Fibroblast of skin of right biceps (primary cell): ENCODE measurements at places on chromosomes 16 and 17.

GRCh38 chr17:4199818-4200402 lies 56.9 kb downstream of the CYB5D2 start:
- peak; percentile 40 for DNase-seq

- DNase-seq, result peak; percentile 53
Measured at GRCh38 chr16:56932721-56933619, 1.0 kb downstream of the HERPUD1 start.

- peak; percentile 41 for DNase-seq
Measured at GRCh38 chr16:68640972-68641371, 4.1 kb upstream of the CDH3 start.

GRCh38 chr16:89233678-89234490 lies 16.4 kb downstream of the ZNF778 start:
- DNase-seq, result no peak

- no peak for DNase-seq
Measured at GRCh38 chr16:17166095-17166494, 304.7 kb downstream of the XYLT1 start.

GRCh38 chr16:4110680-4111079 lies 5.6 kb downstream of the ADCY9 start:
- no peak for DNase-seq

DNA sequence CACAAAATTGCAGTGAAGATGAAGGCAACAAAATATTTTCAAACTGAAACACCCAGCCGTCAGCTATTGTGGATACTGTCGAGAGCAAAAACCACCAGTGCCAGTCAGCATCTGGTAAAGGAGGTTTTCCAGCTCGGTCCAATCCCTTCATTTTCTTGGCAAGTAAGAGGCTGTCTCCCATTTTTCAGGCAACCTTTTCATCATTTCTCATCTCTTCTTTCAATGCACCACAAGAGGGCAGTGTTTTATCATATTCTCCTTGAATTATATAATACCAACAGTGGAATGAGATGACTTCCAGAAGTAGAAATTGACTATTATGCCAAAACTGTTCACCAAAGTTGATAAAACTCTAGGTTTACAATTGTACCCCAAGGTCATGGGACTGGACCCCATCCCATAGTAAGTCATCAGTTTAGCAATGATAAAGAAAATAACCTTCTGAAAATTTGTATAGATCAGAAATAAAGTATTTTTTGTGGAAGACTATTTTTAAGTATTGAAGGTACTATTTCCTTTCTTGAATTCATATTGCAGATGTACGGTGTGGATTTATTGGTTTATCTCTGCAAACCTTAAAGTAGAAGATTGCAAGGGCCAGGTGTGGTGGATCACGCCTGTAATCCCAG lies 16.8 kb downstream of the NQO1 start:
- DNase-seq, result peak; percentile 66

- DNase-seq, result no peak
Measured at GRCh38 chr17:82665891-82666290, 17.6 kb upstream of the WDR45B start.

- DNase-seq, result peak; percentile 47
Measured at GRCh38 chr17:73338050-73338521, 26.3 kb upstream of the CDC42EP4 start.

DNA sequence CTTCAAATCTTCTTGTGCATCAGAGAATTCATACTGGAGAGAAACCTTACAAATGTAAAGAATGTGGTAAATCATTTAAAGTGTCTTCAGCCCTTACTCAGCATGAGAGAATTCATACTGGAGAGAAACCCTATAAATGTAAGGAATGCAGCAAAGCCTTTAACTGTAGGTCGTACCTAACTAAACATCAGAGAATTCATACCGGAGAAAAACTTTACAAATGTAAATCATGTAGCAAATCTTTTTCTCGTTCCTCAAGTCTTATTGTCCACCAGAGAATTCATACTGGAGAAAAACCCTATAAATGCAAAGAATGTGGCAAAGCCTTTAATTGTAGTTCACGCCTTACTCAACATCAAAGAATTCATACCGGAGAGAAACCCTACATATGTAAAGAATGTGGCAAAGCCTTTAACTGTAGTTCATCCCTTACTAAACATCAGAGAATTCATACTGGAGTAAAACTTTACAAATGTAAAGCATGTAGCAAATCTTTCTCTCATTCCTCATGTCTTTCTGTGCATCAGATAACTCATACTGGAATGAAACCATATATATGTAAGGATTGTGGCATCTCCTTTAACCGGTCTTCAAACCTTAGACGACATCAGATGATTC lies 118.5 kb upstream of the ZNF267 start:
- DNase-seq, result no peak

GRCh38 chr17:64975318-64976087 lies 56.2 kb upstream of the LRRC37A3 start:
- DNase-seq, result peak; percentile 91

DNA sequence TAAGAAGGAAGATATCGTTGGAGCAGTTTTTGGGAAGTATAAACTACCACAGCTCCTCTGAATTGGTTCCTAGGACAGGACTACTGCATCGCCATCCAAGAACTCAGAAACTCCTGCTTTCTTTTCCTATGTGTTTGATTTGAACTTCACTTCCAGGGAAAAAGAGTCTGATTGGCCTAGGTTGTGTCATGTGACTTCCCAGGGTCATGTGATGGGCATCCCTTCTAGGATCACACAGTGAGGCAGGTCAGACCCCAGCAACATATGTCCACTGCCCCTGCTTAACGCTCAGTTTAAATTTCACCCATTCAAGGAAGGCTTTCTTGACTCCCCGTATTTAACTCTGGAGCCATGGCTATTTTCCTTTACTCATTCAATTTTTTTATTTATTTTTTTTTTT lies 445.2 kb upstream of the SALL1 start:
- DNase-seq, result no peak

DNA sequence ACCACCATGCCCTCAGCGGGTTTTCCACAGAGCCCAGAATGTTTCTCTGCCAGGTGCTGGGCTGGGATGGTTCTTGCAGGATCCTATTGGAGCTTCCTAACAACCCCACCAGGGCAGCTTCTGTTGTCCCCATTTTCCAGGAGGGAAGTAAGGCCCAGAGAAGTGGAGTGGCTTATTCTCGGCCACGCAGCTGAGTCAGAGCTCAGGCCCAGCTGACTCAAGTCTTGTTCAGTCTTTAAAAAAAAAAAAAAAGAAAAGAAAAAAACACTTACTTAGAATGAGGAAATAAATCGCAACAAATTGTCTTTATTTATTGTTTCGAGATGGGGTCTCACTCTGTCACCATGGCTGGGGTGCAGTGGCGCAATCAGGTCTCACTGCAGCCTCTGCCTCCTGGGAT lies 413.0 kb downstream of the CPPED1 start:
- peak; percentile 28 for DNase-seq

DNA sequence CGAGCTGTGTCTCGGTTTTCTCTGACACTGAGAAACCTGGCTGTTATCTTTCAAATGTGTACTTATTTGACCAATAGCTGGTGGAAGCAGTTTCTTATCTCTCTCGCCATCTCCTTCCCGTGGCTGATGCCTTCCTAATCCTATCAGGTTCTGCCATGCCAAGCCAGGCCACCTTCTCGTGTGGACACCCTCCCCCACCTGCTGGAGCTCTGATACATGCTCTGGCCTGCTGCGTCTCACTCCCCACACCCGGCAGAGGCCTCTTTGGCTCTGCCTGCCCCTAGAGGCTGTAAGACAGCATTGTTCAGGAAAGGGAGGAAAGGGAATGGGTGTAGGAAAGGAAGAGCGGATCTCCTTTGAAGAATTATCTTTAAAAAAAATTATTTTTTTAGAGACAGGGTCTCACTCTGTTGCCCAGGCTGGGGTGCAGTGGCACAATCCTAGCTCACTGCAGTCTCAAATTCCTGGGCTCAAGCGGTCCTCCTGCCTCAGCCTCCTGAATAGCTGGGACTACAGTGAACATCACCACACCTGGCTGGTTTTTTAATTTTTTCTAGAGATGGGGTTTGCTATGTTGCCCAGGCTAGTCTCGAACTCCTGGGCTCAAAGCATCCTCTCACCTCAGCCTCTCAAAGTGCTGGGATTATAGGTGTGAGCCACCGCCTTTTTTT lies 7.5 kb upstream of the ARMC5 start:
- peak; percentile 79 for DNase-seq

DNA sequence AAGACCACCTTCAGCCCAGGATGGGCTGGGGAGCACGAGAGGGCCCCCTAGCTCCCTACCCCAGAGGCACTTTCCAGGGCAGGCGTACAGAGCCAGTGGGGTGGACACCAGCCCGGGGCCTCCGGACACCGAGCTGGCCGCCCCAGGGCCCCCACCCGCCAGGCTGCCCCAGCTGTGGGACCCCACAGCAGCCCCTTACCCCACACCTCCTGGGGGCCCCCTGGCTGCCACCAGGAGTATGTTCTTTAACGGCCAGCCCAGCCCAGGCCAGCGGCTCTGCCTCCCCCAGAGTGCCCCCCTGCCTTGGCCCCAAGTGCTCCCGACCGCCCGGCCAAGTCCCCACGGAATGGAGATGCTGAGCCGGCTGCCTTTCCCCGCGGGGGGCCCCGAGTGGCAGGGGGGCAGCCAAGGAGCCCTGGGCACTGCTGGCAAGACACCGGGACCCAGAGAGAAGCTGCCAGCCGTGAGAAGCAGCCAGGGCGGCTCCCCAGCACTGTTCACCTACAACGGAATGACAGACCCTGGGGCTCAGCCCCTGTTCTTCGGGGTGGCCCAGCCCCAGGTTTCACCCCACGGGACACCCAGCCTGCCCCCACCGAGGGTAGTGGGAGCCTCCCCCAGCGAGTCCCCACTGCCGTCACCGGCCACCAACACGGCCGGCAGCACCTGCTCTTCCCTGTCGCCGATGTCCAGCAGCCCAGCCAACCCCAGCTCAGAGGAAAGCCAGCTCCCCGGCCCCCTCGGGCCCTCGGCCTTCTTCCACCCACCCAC lies 24.3 kb upstream of the ZFPM1 start:
- no peak for DNase-seq

GRCh38 chr17:77124192-77124889 lies 16.4 kb upstream of the SEC14L1 start:
- peak; percentile 84 for DNase-seq

DNA sequence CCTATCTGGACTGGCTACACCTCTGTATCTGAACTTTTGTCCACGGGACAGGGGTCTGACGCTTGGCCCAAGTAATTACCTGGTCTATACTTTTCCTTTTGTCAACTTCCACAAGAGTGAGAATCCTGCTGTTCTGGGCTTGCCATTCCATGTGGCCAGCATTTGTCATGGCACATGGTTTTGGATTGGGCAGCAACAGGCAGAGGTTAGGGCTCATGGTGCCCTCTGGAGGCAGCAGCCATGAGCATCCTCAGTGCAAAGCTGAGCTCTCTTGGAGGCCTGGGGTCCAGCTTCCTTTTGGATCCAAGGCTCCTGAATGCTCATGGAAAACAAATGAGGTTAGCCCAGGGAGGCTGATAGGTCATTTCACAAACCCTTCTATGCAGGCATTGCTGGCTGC lies 7.5 kb upstream of the EDC4 start:
- DNase-seq, result peak; percentile 39

DNA sequence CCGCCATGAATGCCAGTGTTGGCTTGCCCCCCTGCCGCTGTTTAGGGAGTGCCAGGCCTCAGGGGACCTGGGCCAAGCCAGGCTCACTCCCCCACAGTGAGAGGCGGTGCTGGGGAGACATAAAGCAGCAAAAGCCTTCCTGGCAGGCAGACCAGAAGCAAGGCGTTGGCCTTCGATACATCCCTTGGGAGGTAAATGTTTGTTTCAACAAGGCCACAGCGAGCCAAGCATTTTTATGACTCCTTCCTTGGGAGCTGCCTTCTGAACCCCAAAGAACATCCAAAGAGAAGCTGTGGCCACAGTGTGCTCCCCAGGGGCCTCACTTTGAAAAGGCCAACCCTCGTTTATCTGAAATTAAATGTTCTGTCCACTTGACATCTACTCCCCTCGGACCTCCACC lies 119.7 kb upstream of the CIBAR2 start:
- DNase-seq, result peak; percentile 50

- peak; percentile 47 for DNase-seq
Measured at GRCh38 chr17:10557422-10557821, 8.0 kb upstream of the MYH2 start.

DNA sequence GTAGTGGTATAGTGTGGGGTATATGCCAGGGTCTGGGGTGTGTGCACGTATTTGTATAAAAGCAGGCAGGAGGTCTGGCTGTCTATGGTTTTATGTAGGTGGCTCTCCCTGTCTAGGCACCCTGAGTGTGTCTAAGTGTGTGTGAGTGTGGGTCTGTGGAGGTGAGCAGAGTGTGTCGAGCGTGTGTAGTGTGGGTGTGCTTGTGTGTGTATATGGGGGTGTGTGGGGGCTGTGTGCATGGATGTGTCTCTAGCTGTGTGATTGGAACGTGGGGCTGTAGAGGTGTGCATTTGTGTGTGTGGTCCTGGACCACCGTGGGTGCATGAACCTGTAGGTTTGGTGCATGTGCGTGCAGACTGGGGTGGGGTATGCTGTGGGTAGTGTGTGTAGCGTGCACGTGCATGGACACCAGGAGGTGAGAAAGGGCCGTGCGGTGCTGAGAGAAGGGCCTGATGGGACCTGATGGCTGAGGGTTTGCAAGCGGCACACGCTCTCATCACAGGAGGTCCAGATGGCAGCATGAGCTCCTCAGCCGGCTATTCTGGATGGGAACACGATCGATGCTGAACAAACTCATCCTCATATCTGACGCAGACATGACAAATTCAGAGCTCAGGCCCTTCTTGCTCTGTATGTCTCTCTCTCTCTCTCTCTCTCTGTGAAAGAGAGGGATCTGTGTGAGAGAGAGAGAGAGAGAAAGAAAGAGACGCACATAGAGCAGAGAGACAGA lies 27.7 kb downstream of the SPACA3 start:
- DNase-seq, result no peak

GRCh38 chr17:251531-251930 lies 70.1 kb upstream of the DOC2B start:
- DNase-seq, result no peak

GRCh38 chr16:65846210-65846602 lies 520.3 kb upstream of the CDH5 start:
- no peak for DNase-seq

GRCh38 chr16:31440516-31441184 lies 1.9 kb downstream of the ZNF843 start:
- peak; percentile 34 for DNase-seq

DNA sequence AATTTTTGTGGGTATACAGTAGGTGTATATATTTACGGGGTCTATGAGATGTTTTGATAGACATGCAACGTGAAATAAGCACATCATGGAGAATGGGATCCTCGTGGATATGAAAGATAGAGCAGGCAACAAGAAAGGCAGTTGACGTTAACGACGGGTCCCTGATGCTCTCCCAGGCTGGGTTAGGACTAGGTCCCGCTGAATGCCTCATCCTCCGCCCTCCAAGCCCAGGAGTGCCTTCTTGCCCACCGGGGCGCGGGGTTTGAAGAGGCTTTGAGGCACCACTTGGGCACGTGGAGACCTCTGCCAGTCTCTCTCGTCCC lies 9.5 kb upstream of the ZFP90 start:
- no peak for DNase-seq

GRCh38 chr17:77426676-77427386 lies 286.1 kb downstream of the SEC14L1 start:
- no peak for DNase-seq

DNA sequence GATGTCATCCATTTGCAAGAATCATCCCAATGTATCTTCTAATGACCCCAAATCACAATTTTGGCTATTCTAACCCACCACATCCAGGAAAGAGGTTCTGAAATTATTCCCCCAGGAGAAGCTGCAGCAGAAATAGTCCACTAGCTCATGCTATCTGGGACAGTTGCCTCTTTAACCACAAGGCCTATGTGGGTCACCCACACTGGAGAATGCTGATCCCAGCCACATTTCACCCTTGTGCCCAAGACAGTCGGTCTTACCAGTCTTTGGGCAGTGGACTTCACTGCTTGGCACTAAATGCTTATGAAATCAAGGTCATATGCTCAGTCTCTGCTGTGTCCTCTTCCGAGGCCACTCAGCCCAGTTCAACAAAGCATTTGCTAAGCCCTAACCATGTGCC lies 27.0 kb downstream of the ABCC12 start:
- DNase-seq, result no peak

GRCh38 chr16:75063549-75064088 lies 53.0 kb downstream of the LDHD start:
- DNase-seq, result no peak
